Jurkat, Clone E6-1 (cell line): ENCODE measurements at places on chromosomes 7 and 10.
A peak's percentile ranks its signal among the peaks of the same experiment; 100 is the strongest.

GRCh38 chr10:72170263-72170662, 45.5 kb upstream of the ANAPC16 start:
- no peak for DNase-seq

DNA sequence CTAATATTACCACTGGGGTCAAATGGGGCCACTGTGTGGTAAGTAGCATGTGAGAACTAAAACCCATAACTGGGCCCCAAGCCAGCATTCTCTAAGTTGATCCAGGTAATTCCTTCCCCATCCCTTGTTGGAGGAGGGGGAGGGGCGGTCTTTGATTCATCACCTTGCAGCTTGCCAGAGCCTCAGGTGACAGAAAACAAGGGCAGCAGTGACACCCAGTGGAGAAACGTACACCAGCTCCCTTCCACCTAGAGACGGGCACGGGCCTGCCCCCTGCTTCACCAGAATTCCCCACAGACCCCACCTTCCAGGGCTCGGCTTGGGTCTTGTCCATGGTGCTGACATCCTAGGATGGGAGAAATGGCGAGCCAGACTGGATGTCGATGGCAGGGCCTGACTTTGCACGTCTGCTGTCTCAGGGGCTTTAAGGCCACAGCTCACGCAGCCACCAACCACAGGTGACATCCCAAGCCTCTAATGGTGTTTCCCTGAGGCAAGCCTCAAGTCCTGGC, 102.0 kb downstream of the STRA8 start:
- peak; percentile 50 for DNase-seq

- no peak for DNase-seq
Observed at GRCh38 chr10:60035984-60036383, 129.6 kb upstream of the CCDC6 start.

- DNase-seq: no peak
Observed at GRCh38 chr10:43323245-43323644, 48.2 kb upstream of the FXYD4 start.

GRCh38 chr7:152723364-152723763, 36.2 kb upstream of the ACTR3B start:
- no peak for DNase-seq

DNA sequence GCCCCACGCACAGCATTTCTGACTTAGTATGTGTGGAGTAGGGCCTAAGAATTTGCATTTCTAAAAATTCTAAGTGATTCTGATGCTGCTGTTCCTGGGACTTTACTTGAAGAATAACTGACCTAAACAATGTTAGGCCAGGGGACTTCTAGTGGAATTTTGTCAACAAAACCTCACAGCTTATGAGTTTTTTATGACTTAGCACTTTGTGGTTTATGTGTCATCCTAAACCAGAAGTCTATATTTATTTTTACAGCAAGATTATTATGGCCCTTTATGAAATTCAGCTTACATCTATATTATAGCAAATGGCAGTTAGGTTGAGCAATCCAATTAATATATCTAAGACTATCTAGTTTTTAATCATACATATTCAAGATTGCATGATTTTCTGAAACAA, 24.6 kb upstream of the BET1 start:
- no peak for DNase-seq

DNA sequence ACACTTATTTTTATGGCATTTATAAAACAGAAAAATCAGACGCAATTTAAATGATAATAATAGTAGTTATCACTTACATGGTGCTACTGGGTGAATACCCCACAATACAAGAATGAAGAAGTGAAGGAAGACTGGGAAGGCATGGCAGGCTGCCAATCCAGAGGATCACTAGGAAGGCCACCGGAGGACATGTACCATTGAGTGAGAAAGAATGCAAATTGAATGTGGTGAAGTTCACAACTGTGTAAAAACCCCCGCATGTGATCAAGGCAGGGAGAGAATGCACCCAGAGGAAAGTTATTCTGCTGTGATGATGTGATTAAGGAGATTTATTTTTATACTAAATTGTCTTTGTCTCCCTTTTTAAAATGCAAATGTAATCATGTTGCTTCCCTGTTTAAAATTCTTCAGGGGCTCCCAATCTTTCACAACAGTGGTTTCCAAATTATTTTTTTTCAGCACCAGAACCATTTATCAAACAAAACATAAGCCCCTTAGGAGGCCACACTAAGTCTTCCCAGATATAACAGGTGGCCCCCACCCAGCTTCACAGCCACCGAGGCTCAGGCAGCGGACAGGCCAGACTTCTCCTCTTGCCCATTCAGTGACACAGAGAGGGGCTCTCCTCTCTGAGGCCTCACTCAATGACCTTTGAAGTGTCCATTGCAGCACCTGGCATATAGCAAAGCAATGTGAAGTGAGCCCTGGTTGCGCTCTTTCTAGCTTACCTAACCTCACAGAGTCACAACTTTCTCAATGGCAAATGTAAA, 59.6 kb downstream of the FRMPD2 start:
- DNase-seq: no peak

- DNase-seq: no peak
Observed at GRCh38 chr7:94933256-94933990, 26.0 kb downstream of the PPP1R9A start.

DNA sequence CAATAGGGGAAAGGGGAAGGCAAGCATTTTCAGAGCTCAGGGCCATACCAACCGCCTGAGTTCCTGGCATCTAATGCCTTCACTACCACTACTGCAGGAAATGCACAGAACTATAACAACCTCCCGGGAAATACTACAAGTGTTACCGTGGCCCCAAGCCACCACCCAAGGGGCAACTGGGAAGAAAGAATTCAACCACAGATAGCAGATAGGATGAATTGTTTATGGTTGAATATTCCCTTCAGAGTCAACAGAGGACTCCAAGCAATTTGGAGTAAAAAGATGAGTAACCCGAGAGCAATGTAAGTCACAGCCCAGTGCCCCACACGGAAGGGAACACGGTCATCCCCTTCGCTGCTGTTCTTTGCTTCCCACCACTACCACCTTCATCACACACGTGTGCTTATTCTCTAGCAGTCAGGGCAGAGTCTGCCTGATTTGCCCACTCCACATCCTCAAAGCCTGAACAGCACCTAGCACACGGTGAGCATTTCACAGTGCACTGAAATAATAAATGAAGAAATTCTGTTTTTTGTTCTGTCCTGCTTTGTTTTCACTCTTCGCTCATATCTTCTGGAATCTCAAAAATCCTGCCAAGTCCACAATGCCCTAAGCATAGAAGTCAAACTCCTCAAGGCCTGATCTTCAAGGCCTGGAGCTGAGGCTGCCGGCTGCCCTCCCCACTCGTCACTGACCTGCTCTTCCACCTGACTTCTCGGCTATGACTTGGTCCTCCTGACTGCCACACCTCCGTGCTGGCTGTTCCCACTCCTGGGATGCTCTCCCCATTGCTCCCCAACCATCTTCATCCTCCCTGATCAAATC, 221.1 kb downstream of the KCNMA1 start:
- DNase-seq: no peak

DNA sequence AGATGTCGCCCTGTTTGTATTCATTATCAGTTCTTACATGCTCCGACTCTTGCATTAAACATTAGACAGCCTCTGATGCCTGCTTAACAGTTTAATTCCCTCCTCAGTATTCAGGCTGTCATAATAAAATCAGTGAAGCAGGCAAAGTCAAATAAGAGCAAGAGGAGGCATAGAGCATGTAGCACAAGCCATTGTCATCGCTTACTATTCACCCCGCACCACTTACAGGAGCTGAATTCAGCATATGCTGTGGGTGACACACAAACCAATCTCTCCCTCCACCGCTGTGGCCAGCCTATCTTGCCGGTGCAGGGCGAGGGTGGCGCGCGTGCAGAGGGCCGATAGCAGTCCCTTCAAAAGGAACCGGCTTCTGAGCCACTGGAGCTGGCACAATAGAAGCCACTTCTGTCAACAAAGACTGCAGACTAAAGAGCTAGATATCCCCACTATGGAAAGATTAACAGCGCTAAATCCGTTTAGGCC, 433.2 kb upstream of the MGMT start:
- DNase-seq: no peak

DNA sequence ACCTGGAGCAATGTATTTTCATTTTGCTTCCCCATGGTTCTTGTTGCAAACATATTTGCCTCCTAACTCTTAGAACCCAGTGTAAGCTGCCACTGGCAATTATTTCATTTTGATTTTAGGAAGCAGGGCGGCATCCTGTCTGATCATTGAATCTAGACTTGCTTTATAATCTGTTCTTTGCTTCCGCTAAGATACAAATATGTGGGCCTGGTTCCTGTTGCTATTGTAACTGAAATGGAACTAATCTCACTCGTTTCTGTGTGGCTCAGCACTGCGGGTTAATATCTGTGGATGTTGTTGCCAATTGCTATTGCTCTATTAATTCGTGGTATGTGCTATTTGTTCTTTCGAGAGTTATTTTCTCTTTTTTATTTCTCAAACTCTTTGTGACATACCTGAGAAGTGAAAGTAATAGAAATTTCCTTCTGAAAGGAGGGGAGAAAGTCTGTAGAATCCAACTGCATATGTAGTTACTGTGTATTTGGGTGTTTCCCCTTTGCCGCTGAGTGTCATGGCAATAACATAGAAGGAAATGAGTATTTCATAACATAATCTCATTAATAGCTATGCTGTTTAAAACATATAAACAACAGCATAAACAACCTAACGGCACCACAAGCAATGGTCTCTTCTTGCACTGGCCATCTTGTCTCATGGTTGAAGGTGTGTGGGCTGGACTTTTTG, 62.4 kb downstream of the FZD1 start:
- no peak for DNase-seq

DNA sequence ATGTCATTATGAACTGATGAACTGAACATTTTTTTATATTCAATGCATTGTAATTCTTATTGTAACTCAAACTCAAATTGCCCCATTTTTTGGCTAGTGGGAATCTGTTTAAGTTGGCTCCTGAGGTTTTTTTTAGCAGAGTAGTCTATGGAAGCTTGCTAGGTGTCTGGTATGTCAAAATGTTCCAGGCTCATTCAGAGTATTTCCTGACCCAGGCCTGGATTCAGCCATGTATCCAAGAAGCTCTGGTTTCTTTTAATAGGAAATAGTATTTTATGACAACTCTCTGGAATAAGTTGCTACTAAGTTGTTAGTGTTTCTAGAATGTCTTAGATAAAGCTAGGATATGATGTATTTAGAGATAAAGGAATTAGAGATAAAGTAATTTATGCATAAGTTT, 288.0 kb downstream of the ARL4A start:
- no peak for DNase-seq

DNA sequence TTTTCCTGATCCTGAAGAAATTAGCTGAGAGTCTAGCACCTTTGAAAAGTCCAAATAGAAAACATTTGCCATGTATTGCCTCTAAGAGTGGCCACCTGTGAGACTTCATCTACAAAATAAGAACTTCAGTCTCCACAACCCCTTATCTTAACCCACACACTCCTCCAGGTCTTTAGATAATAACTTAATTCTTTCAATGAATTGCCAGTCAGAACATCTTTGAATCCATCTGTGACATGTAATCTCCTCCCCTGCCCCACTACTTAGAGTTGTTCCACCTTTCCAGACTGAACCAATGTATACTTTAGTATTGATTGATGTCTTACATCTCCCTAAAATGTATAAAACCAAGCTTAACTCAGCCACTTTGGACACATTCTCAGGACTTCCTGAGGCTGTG, 84.4 kb upstream of the FAM171A1 start:
- DNase-seq: no peak

DNA sequence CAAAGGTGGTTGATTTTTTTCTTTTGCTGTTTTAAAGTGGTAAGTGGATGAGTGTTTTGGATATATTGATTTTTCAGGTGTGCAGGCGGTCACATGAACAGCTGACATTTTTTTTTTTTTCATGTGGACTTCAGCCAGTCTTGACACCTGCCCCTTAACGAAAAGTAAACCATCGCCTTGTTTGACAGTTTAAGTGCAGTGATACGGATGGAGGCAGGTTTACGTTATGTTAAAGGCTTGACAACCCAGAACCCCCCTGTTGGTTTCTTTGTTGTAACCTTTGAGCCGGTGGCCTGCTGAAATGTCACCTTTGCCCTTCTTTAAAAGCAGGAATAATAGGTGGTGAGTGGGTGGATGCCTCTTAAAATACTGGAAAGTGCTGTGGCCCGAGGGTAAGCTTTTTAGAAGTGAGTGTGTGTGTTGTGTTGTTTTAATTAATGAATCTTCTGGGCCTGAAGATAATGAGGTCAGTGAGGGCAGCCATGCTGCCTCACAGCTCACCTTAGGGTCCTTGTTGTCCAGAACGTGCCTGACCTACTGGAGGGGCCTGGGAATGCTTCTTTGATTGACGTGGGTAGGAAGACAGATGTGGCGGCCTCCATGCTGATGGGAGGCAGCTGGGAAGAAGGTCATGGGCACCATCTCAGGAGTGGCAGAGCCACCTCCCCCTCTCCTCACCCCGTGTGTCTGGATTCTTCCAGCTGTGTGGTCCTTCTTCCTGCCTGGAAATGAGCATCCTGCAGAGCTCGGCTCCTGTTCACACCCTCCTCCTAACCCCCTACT, 69.8 kb downstream of the TCF7L2 start:
- DNase-seq: no peak

DNA sequence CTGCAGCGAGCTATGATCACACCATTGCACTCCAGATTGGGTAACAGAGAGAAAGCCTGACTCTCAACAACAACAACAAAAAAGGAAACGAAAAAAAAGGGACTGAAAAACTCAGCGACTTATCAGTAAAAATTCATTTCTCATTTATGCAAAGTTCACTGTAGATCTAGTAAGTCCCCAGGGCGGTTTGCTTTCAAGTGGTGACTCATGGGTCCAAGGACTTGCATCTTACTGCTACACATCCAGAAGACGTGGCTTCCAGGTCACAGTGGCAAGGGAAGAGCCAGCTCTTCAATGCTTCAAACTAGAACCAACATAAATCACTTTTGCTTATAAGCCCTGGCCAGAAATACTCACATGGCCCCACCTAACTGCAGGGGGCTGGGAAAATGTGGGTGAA, 178.3 kb upstream of the AUTS2 start:
- DNase-seq: no peak

GRCh38 chr7:148433521-148434180, 156.9 kb upstream of the C7orf33 start:
- DNase-seq: no peak

DNA sequence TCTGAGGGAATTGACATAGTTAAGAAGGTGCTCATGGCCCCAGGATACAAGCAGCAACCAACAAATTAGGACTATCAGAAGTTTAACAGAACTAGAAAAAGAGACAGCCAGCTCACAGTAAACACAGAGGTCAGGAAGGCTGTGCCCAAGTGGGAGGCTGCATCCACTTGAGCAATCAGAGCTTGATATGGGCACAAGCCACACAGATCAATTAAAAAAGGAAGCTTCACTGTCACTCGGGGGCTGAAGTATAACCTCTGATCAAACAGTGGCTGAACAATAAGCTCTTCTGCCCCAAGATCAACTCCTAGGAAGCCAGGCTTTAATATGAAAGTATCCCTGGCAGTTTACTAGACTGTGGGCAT, 40.0 kb downstream of the ZNF438 start:
- DNase-seq: no peak
